ENCODE measurements at places on chromosomes 2 and 18.
A peak's percentile ranks its signal among the peaks of the same experiment; 100 is the strongest.

DNA sequence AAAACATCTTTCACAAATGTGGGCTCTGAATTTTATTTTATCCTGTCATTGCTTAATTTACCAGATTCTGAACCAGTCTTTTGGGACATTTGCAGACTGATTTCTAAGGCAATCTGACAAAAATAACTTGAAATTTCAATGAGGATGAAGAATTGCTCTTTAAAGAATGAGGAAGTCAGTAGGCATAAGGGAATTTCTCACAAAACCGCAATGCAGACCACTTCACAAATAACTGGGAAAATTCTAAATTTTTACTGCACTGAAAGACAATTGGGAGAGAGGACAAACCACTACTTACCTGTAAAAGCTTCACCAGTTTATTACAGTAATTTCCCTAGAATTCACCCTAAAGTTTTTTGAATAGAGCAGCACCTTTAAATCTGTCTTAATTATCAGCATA lies 736.3 kb downstream of the NRXN1 start:
- DNase-seq: no peak

DNA sequence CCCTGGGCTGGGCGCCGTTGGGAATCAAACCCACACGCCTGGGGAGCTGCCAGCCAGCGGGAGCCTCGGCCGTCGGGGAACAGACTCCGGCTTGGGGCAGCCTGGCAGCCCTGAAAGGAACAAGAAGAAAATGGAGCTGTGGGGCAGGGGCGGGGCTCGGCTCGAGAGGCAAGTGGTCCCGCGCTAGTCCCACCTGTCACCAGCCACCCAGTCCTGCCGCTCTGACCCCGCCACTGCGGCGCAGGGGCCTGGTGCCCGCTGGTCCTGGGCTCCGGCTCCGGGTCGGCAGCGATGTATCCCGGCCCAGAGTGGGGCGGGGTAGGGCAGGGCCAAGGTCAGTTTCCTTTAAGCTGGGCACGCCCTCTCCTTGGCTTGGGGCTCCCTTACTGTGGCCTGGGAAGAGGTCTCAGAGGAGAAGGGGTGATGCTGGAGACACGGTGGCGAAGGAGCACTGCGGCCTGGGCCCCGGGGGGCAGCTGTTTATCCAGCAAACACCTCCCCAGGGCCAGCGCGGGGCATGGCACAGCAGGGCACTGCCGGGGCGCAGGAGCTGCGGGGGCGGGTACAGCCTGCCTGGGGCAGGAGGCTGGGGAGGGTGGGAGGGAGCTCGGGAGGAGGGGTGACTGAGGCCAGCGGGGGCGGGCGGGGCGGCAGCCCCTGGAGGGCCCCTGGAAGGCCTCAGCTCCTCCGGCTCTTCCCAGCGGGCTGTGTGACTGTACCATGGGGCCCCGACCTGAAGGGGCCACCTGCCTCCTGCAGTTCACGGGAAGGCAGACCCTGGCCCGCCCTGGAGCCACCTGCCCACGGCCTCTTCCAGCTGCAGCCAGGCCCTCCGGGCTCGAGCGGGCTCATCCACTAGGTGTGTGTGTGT lies 15.6 kb downstream of the ODC1 start:
- DNase-seq: no peak

DNA sequence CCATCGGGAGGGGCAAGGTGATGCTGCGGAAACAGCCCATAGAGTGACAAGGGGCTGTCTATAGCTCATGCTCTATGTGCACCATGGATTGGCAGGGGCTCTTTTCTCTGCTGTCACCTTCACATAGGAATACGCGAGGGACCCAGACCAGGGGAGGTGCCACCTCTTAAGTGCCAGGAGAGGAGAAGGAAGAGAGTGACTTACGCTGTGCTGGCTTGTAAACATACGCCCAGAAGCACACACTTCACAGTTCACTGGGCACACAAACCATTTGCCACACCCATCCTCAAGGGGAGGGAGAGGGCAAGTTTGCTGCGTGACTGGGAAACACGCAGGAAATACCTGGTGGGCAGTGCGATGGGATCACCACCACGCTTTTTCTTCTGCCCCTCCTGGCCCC lies 65.1 kb upstream of the GPR45 start:
- no peak for DNase-seq

DNA sequence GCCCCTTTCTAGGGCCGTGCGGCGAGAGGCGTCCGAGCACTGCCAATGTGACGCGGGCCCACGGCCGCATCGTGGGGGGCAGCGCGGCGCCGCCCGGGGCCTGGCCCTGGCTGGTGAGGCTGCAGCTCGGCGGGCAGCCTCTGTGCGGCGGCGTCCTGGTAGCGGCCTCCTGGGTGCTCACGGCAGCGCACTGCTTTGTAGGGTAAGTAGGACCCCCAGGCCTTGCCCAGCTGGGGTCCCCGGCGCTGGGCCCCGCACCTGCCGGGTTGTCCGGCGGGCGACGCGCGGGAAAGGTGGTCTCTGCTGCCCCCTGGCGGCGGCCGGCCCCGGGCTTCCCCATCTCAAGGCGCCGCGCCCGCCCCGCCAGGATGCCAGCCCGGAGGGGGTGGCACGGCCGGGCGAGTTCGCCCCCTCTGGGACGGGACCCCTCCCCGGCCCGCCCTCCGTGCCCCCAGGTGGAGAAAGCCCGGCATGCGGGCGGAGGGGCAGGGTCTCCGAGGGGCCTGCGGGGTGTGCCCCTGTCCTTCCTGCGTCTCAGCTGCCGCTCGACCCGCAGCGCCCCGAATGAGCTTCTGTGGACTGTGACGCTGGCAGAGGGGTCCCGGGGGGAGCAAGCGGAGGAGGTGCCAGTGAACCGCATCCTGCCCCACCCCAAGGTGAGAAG lies 1.9 kb downstream of the PRSS56 start:
- DNase-seq: peak; percentile 7

- no peak for DNase-seq
These were observed 16.3 kb downstream of the ANKRD44 start for GRCh38 chr2:197294260-197294659.
